ENCODE measurements at places on chromosomes 1 and 21.

GRCh38 chr1:116448785-116449385, 75.8 kb downstream of the ATP1A1 start:
- DNase-seq = no peak

DNA sequence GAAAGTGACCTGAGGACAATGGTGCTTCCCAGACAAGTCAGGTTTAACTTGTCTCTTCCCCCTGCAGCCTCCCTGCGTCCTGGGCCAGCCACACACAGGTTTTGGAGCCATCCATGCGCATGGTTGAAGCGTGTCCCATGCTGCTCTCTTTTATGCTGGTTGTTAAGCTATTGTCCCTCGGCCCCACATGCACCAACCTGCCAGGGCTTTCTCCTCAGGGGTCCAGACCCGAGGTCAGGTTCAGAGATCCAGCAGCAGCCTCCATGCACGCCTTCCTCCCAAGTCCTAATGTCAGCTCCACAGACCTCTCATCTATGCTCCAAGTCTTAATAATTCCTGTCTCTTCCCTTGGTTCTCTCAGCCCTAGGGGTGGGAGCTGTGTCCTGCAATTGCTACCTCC, 1.6 kb downstream of the ABCA4 start:
- DNase-seq = no peak

GRCh38 chr1:13682444-13682843, 17.5 kb upstream of the PRDM2 start:
- no peak for DNase-seq

DNA sequence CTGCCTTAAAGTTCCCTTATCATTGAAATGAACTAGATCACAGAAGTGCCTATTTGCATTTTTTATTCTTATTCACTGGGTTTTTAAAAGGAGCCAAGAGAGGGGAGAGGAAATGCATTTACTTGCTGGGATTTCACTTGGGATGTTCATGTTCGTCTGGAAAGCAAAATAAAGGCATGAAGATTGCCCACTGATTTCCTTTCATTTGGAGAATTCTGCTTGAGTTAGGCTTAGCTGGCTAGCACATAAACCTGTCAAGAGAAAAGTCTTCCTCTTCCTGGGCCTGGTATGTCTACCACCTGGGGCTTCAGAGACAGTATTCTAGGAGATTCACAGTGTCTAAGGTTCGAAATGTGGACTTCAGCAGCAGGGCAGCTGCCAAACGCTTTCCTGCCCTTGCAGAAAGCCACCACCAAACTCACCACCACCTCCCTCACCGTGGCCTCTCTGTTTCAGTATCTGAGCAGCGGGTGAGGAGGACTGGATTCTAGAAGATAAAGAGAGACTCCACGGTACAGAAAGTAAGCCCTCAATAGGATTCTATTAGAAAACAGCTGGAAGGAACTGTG, 44.5 kb downstream of the HIVEP3 start:
- no peak for DNase-seq

- no peak for DNase-seq
Measured at GRCh38 chr21:35326677-35327076, 277.6 kb upstream of the RUNX1 start.

- DNase-seq = no peak
Measured at GRCh38 chr21:45557616-45558043, 15.4 kb upstream of the SLC19A1 start.

DNA sequence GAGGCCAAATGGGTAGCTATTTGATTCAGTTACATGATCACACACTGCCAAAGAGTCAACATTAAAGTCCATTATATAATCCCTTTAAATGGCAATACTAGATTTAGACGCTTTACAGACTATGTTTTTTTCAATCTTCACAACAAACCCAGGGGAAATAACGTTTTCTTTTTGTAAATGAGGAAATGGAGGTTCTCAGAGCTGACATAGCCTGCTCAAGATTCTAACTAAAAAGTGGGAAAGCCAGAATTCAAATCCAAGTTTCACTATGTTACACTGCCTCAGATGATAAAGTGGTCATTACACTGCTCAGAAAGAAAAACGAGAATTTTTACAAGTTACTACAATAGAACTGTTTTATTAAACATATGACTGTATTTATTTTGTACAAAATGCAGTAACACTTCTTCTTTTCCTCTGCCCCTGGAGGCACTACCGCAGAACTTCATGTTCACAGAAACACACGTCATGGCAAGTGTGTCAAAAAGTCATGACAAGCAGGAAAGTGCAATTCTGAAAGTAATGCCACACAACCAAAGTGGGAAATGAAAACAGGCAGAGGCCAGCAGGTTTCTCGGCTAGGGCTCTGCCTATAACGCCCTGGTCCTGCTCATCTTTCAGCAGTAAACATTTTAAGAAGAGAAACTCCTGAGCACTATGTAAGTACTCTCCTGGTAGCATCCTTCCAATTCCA, 19.0 kb downstream of the THEMIS2 start:
- no peak for DNase-seq

DNA sequence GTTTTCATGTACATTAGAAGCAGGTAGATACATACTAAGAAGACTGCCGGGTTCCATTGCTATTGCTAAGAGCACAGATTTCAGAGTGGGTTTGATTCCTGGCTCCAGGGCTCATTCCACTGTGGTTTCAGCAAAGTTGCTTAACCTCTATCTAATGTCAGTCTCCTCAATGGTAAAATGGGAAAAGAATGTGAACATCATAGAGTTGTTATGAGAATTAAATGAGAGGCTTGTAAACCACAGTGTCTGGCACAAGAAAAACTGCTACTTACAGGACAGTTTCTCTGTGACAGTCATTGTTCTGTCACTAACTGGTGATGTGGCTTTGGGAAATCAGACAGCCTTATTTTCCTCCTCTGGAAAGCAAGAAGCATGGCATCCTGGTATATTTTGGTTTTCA, 10.7 kb upstream of the PLXNA2 start:
- no peak for DNase-seq

DNA sequence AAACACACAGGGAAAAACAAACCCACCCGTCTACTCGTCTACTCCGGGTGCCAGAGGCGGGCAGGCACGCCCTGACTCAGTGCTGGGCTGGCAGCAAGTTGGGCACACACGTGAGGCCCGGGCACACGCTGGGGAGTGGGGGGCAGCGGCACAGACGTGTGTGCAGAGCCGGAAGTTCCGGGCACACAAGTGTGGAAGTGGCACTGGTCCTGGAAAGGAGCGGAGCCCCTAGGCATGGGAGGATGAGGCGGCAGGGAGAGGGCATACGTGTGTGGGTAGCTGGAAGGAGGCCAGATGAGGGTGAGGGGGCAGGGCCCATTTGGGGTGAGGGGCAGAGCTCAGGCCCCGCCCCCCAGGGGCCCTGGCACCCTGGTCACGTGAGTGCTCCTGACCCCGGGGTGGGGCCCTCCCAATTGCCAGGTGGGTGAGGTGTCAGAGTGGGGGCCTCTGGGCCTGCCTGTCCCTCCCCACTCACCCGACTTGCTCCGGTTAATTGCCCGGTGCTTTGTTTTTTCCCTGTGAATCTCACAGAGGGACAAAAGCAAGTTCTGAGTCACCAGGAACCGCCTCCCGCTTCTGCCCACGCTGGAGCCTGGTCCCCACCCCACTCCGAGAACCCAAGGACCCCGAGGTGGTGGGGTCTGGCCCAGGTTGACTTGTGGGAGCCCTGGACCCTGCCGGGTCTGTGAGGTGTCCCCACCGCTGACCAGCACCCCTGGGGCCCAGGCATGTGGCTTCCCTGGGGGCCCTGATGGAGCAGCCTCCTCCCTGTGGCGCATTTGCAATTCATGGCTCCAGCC, 104.8 kb upstream of the CASZ1 start:
- no peak for DNase-seq

DNA sequence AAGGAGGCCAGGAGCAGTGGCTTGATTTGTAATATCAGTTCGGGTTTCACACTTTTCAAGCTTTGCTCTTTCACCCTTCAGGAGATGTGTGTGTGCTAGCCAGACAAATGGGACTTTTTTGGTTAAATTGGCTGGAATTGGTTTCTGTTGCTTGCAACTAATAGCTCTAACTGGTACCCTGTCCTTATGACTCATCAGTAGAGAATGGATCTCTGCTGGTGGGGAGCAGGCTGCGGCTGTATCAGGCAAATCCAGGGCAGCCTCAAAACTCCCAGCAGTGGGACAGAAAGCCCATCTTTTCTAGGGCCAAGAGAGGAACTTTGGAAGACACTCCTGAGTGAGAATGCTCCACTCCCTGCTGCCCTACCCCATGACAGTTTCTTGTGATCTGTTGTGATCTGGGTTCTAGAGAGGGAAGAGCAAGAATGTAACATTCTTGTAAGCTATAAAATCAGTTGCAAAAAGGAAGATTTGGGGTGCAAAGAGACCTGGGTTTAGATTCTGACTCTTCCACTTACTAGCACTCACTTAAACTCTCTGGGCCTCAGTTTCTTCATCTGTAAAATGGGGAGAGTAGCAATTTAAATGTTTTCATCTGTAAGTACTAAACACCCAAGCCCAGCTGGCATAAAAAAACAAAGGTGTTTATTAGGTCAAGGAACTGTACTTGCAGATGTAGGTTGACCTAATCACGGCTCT, 257.0 kb upstream of the TMEM51 start:
- DNase-seq = no peak

GRCh38 chr1:44970317-44970716, 16.1 kb downstream of the EIF2B3 start:
- DNase-seq = no peak

DNA sequence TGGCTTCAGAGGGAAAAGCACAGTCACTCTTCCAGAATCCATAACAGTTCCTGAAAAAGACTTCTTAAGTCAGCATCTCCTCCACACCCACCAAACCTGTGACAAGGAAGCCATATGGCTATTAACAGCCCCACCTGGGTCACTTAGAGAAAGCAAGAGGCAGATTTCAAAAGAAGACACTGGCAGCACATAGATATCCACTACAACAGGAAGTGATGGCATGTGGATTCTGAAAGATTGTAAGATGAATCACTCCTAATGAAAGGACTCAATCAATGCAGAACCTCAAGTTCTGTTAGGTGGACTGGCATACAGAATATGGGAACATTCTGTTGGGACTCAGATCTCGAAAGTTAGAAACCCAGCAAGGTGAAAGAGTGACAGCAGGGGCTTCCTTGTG, 365.9 kb downstream of the TGFB2 start:
- DNase-seq = no peak

GRCh38 chr1:24735156-24735508, 10.1 kb upstream of the CLIC4 start:
- no peak for DNase-seq

DNA sequence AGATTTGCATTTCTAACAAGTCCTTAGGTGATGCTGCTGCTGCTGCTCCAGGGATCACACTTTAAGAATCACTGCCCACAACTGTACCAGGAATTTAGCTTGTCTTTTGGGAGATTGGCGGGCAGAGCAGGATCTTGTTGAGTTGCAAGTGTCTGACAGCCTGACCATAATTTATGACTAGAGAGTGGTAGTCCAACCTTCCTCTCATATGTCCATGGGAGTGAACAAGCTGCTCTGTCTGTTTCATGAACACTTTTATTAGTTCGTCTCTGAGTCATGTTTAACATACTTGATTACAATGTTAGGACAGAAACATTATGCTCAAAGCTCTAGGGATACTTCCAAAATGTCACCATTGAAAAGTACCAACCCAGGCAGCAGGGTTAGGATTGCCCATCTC, 169.6 kb downstream of the TGFB2 start:
- no peak for DNase-seq

DNA sequence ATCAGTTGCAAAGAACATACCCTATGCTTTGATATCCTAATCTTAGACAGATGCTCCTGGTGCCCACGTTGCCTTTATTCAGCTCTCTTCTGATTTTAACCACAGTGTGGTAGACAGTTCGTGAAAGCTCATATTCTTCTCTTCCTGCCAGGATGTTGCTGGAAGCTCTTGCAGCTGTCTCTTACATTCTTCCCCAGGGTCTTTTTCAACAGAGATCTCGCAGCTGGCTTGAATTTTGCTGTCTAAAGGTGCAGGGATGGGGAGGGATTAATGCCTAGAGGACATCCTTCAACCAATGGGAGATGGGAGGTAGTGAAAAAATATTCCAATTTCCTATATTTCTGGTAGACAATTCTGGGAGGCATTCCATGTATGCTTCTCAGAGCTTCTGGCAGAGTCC, 150.0 kb upstream of the APP start:
- DNase-seq = no peak
